ENCODE measurements at places on chromosomes 6 and 20.

- H3K36me3 ChIP-seq = no peaks in the 10 kb centered on the region
- H3K27ac ChIP-seq = no peak overlapping the region
- DNase-seq = no peak
- no peak overlapping the region for H3K4me3 ChIP-seq
- H3K4me1 ChIP-seq = peaks cover 22% of the 10 kb centered on the region
Observed at GRCh38 chr20:16551607-16552006, 21.6 kb downstream of the KIF16B start.

GRCh38 chr20:2337142-2337541, 41.3 kb downstream of the TGM3 start:
- H3K27ac ChIP-seq = no peak overlapping the region
- DNase-seq = no peak
- H3K36me3 ChIP-seq = no peaks in the 10 kb centered on the region
- no peaks in the 10 kb centered on the region for H3K27me3 ChIP-seq
- no peak overlapping the region for H3K4me3 ChIP-seq

GRCh38 chr6:111880181-111880888, 7.1 kb upstream of the FYN start:
- no peak overlapping the region for H3K27ac ChIP-seq
- no peaks in the 10 kb centered on the region for H3K4me1 ChIP-seq
- peaks cover 6% of the 10 kb centered on the region for H3K27me3 ChIP-seq
- no peak overlapping the region for H3K4me3 ChIP-seq

DNA sequence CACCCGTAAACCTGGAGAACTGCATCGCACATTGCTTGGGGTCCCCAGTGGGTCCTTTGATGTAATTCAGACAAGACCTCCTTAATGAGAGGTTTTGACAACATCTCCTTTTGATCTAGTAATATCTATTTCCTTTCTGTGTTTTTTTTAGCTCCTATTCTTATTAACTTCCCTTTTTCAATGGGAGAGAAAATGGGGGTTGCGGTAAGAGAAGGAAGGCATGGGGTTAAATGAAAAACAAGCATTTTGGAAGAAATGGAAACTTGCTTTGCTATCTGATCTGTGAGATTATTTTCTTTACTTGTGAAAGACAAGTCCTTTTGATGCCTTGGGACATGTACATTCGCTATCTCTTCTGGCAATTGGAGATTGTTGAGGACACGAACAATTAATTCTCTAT, 418.6 kb upstream of the MAN1A1 start:
- no peak overlapping the region for H3K4me3 ChIP-seq
- H3K4me1 ChIP-seq = no peaks in the 10 kb centered on the region
- H3K27ac ChIP-seq = no peak overlapping the region
- DNase-seq = no peak
- no peaks in the 10 kb centered on the region for H3K27me3 ChIP-seq

- H3K4me1 ChIP-seq = no peaks in the 10 kb centered on the region
- no peaks in the 10 kb centered on the region for H3K27me3 ChIP-seq
- DNase-seq = no peak
Observed at GRCh38 chr6:134585517-134585873, 267.6 kb upstream of the SGK1 start.

DNA sequence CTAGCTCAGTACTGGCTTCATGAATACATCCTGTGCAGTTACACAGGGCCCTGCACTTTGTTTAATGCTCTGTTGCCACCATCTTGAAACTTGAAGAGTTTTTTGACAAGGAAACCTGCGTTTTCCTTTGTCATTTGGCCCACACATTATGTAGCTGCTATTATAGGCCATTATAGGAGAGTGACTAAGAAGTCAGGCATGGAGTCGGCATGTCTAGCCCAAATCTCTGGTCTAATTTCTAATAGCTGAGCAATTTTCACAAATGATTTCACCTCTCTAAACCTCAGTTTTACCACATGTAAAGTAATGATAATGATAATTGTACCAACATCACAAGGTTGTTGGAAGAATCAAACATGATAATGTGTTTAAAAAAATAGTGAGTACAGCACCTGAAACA, 67.1 kb upstream of the MYLIP start:
- H3K4me1 ChIP-seq = no peaks in the 10 kb centered on the region
- H3K4me3 ChIP-seq = no peak overlapping the region
- no peak overlapping the region for H3K27ac ChIP-seq

GRCh38 chr6:42512579-42512978, 51.2 kb upstream of the UBR2 start:
- no peaks in the 10 kb centered on the region for H3K4me1 ChIP-seq
- no peaks in the 10 kb centered on the region for H3K27me3 ChIP-seq
- no peak for DNase-seq

DNA sequence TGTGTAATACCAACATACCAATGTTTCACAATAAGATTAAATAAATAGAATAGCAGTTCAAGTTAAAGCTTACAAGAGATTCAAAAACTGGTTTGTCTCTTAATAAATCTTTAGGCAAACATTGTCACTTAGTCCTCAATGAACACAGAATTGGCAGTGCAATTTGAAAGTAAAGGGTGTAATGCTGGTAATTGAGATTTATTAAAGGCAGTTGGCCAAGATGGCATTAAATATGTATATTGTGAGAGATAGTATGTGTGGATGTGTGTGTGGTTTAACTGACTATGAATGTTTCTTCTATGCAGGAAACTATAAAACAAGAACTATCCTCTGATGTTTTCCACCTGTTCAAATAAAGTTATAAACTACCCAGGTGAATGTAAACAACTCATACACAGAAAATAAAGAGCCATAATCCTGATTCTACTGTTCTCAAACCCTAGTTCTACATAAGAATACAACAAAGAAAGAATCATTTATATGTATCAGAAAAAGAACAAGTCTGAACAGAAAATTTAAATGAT, 267.9 kb upstream of the PTCHD4 start:
- no peak overlapping the region for H3K4me3 ChIP-seq
- H3K36me3 ChIP-seq = no peaks in the 10 kb centered on the region
- H3K4me1 ChIP-seq = no peaks in the 10 kb centered on the region
- H3K27ac ChIP-seq = no peak overlapping the region
- no peak for DNase-seq

GRCh38 chr20:44455126-44455525, 20.5 kb upstream of the TTPAL start:
- no peaks in the 10 kb centered on the region for H3K36me3 ChIP-seq
- peaks cover 4% of the 10 kb centered on the region for H3K27me3 ChIP-seq
- DNase-seq = no peak
- H3K4me1 ChIP-seq = no peaks in the 10 kb centered on the region
- no peak overlapping the region for H3K27ac ChIP-seq

DNA sequence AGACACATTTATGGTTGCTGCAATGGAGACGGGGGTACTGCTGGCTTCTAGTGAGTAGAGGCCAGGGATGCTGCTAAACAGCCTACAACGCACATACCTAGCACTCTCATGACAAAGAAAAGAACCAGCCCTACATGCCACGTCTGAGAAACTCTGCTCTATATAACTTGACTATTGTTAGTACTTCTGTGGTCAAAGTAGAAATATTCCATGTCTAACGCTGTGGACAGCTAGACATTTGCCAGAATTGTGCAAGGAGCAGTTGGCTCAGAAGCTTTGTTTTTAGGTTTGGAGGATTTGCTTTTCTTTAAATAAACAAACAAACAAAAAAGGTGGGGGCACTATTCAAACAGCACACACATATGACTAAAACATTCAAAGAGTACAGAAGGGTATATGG, 20.5 kb downstream of the UBE2V1 start:
- DNase-seq = no peak
- H3K27me3 ChIP-seq = no peaks in the 10 kb centered on the region
- peaks cover 4% of the 10 kb centered on the region for H3K4me1 ChIP-seq
- no peak overlapping the region for H3K27ac ChIP-seq
- H3K36me3 ChIP-seq = peaks cover 31% of the 10 kb centered on the region

DNA sequence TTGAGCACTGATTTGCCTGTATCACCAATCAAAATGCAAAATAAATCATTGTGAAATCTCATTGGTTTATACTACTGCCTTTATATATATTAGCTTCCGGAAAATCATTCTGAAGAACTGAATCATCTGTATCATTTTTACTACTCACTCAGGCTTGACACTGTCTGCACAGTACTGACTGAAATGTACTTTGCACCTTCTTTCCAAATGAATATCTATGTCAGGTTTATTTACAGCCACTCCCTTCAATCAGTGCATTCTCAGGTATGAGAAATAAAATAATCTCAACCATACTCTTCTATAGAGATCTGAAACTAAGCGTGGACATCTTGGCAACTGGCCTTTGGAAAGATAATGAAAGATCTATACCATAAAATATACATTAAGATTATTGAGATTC, 2.7 kb downstream of the KHDRBS2 start:
- no peaks in the 10 kb centered on the region for H3K36me3 ChIP-seq
- DNase-seq = no peak

GRCh38 chr20:18195931-18196330, 58.3 kb downstream of the KAT14 start:
- H3K4me3 ChIP-seq = no peak overlapping the region
- DNase-seq = no peak
- no peaks in the 10 kb centered on the region for H3K4me1 ChIP-seq
- H3K36me3 ChIP-seq = peaks cover 8% of the 10 kb centered on the region

DNA sequence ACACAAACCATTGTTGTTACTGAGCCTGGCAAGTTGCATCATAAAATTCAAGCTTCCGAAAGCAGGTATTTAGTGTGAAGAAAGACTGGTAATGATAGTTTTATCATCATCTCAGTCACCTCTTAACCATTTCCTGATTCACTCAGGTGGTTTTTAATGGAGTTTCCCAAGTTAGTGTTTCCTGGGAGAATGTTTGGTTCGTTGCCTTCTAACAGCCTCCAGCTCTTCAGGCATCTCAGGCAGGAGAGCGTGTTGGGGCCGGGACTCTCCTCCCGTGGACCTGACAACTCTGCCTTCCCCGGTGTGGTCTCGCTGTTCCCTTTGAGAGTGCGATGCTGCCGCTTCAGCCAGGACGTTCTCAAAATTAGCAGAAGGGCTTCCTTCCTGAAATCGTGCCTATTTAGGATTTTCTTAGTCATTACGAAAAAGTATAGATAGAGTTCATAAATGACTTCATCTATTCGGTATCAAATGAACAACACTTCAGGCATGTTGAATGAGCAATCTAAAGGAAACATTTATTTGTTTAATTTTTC, 105.0 kb upstream of the QKI start:
- H3K27ac ChIP-seq = no peak overlapping the region
- no peak overlapping the region for H3K4me3 ChIP-seq
- no peaks in the 10 kb centered on the region for H3K27me3 ChIP-seq
- DNase-seq = no peak

GRCh38 chr20:57432862-57433491, 41.8 kb downstream of the RBM38 start:
- H3K4me3 ChIP-seq = no peak overlapping the region
- no peaks in the 10 kb centered on the region for H3K36me3 ChIP-seq
- H3K4me1 ChIP-seq = peaks cover 53% of the 10 kb centered on the region
- no peak overlapping the region for H3K27ac ChIP-seq

DNA sequence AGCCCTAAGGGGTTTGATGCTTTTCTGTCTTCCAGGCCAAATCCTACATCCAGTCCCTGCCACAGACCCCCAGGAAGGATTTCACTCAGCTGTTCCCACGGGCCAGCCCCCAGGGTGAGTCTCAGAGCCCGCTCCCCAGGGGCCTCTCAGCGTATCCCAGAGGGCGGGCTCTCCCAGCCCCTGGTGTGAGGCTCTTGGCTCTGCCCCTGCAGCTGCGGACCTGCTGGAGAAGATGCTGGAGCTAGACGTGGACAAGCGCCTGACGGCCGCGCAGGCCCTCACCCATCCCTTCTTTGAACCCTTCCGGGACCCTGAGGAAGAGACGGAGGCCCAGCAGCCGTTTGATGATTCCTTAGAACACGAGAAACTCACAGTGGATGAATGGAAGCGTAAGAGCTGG, 8.4 kb downstream of the MAPK13 start:
- no peaks in the 10 kb centered on the region for H3K27me3 ChIP-seq
- no peak overlapping the region for H3K27ac ChIP-seq
- DNase-seq = no peak
- H3K4me1 ChIP-seq = no peaks in the 10 kb centered on the region
- no peaks in the 10 kb centered on the region for H3K36me3 ChIP-seq

DNA sequence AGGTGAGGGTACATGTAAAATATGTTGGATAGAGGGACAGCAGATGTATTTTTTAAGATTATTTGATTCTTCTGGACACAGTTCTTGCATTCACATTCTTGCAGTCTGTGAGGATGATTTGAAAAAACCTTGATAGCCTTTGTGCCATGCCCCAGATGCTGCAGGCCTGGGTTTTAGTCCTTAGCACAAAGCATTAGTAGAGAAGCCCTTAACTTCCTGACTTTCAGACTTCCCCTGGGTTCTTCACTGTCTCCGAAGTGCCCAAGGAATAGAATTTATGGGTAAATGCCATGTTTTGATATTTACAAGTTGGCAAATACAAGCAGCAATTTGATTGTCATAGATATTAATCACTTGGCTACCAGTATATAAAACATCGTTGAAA, 67.6 kb upstream of the SUPT3H start:
- H3K36me3 ChIP-seq = no peaks in the 10 kb centered on the region
- H3K27ac ChIP-seq = peak overlapping the region; percentile 72
- H3K27me3 ChIP-seq = no peaks in the 10 kb centered on the region
- no peak for DNase-seq
- no peak overlapping the region for H3K4me3 ChIP-seq

- H3K36me3 ChIP-seq = no peaks in the 10 kb centered on the region
- no peaks in the 10 kb centered on the region for H3K4me1 ChIP-seq
- no peak overlapping the region for H3K4me3 ChIP-seq
- no peak for DNase-seq
Observed at GRCh38 chr20:51013577-51014330, 9.2 kb downstream of the KCNG1 start.

- peaks cover 3% of the 10 kb centered on the region for H3K4me1 ChIP-seq
- no peak overlapping the region for H3K4me3 ChIP-seq
- no peak overlapping the region for H3K27ac ChIP-seq
- no peak for DNase-seq
- H3K27me3 ChIP-seq = no peaks in the 10 kb centered on the region
- H3K36me3 ChIP-seq = no peaks in the 10 kb centered on the region
Observed at GRCh38 chr6:135535989-135536414, 38.5 kb upstream of the AHI1 start.

GRCh38 chr6:17648745-17649144, 48.6 kb downstream of the FAM8A1 start:
- no peak overlapping the region for H3K27ac ChIP-seq
- H3K36me3 ChIP-seq = peaks cover 54% of the 10 kb centered on the region
- no peak overlapping the region for H3K4me3 ChIP-seq
- peaks cover 14% of the 10 kb centered on the region for H3K4me1 ChIP-seq
- H3K27me3 ChIP-seq = no peaks in the 10 kb centered on the region

DNA sequence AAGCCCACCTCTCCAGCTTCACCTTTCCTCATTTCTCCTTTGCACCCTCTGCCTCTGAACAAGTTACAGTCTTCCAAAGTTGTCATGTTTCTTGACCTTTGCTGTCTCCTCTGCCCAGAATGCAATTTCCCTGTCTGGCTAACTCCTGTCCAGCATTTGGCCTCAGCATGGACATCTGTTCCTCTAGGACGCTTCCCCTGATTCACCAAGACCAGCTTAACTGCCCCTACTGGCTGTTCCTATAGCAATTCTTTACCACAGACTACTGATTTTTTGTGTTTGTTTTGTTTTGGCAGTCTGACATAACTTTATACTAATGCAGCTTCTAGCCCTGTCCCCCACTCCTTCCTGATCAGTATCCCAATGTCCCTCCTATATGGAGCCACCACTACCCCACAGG, 13.4 kb downstream of the GNL1 start:
- H3K4me3 ChIP-seq = no peak overlapping the region
- H3K27me3 ChIP-seq = no peaks in the 10 kb centered on the region
- peaks cover 6% of the 10 kb centered on the region for H3K4me1 ChIP-seq
- DNase-seq = no peak
- H3K36me3 ChIP-seq = peaks cover 28% of the 10 kb centered on the region

Data from tibial artery (tissue), 4 donors.